ENCODE measurements at places on chromosomes 1 and 21.

- no peak for DNase-seq
These were observed 14.9 kb downstream of the PLEKHA6 start for GRCh38 chr1:204344665-204345355.

GRCh38 chr1:101108111-101108500 lies 82.5 kb upstream of the DPH5 start:
- DNase-seq, result no peak

DNA sequence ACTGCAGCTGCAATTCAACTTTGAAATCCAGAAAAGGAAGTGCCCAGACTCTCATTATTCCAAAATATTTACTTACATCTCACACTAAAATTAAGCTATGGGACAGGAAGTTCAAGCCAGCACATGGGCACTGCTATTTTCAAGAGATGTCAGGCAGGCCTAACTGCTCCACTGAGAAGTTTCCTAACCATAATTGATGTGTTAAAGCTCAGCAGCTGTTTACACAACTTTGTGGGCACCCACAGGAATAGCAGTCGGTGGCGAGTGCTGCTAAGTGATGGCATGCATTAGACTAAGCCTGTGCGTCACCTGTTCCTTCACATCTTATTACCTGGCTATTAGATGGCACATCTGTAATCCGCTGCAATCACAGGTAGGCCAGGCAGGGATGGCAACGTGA lies 303.3 kb upstream of the DAB1 start:
- no peak for DNase-seq

- DNase-seq, result peak; percentile 68
These were observed 440.9 kb upstream of the ZRANB2 start for GRCh38 chr1:71521655-71522264.

- peak; percentile 69 for DNase-seq
These were observed 684 bp downstream of the SLC2A1 start for GRCh38 chr1:42957880-42958487.
